Suprapubic skin (tissue), 4 donors: ENCODE measurements at places on chromosomes 11 and 22.

- H3K27ac ChIP-seq: no peak overlapping the region
- DNase-seq: no peak
- H3K36me3 ChIP-seq: no peaks in the 10 kb centered on the region
- no peaks in the 10 kb centered on the region for H3K4me1 ChIP-seq
Observed at GRCh38 chr11:126840201-126840886, 160.2 kb downstream of the KIRREL3 start.

DNA sequence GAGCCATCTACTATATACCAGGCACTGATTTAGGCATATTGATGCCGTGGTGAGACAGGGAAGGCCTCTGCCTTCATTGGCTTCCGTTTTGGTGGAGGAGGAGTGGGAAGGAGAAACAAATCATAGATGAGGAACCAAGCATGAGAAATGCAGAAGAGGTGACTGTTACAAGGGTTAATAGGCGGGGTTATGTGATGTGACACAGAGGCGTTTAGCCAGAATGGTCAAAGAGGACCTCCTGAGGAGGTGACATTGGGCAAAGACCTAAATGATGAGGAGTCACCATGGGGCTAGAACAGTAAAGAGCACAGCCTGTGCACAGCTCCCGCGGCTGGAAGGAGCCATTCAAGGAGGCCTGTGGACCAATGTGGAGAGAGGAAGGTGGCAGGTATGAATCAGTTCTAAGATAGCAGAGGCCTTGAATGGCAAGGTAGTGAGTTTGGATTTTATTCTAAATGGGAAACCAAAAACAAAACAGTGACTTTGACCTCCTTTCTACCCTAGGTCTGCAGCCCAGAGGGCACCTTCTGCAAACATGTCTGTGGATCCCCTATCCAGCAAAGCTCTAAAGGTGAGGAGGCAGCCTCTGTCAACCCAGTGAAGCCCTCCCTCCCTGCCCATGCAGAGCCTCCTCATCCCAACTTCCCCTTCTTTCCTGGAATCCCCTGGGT, 11.7 kb downstream of the MAFF start:
- H3K27ac ChIP-seq: peak overlapping the region; percentile 49
- peaks cover 3% of the 10 kb centered on the region for H3K36me3 ChIP-seq
- H3K4me1 ChIP-seq: peaks cover 24% of the 10 kb centered on the region
- no peak for DNase-seq
- H3K27me3 ChIP-seq: no peaks in the 10 kb centered on the region
- H3K4me3 ChIP-seq: no peak overlapping the region

GRCh38 chr11:19957294-19957943, 202.9 kb downstream of the DBX1 start:
- no peak overlapping the region for H3K4me3 ChIP-seq
- DNase-seq: no peak
- H3K27ac ChIP-seq: no peak overlapping the region
- H3K4me1 ChIP-seq: peaks cover 4% of the 10 kb centered on the region
- no peaks in the 10 kb centered on the region for H3K36me3 ChIP-seq

- peaks cover 35% of the 10 kb centered on the region for H3K4me1 ChIP-seq
- H3K27me3 ChIP-seq: no peaks in the 10 kb centered on the region
- H3K27ac ChIP-seq: peak overlapping the region; percentile 98
- peak overlapping the region; percentile 76 for H3K4me3 ChIP-seq
- no peak for DNase-seq
- H3K36me3 ChIP-seq: peaks cover 35% of the 10 kb centered on the region
Observed at GRCh38 chr11:64778223-64778472, 194 bp downstream of the SF1 start.

DNA sequence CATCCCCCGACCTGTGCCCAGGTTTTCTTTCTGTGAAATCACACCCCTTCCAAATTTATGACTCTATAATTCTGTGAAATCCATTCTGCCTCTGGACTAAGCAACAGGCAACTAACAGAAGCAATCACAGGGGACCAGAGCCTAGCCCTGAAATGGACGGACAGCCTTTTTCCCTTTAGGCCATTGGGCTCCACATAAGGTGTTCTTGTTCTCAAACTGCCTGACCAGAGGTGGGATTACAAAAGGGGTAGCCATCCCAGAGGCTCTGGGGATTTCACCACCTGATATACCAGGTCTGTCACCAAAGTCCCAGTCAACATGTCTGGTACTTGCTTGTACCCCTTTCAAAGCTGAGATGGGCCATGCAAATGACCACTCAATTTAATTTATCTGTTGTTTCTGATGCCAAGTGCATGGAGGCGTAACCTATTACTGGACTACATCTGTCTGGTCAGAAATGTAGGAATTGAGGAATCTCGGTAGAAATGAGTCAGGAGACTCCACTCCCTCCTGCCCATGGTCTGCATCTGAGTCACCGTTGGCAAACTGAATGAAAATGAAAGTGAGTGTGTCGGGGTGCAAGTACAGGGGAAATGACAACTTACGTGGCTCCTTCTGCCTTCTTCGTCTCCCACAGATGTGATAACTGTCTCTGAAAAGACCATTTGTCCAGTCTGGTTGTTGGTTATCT, 10.2 kb downstream of the DKK3 start:
- no peaks in the 10 kb centered on the region for H3K36me3 ChIP-seq
- DNase-seq: peak; percentile 35
- H3K27me3 ChIP-seq: no peaks in the 10 kb centered on the region
- no peak overlapping the region for H3K27ac ChIP-seq
- peaks cover 41% of the 10 kb centered on the region for H3K4me1 ChIP-seq

GRCh38 chr22:41920271-41920976, 5.5 kb upstream of the SHISA8 start:
- peaks cover 23% of the 10 kb centered on the region for H3K4me1 ChIP-seq
- no peak for DNase-seq
- peak overlapping the region; percentile 52 for H3K4me3 ChIP-seq

DNA sequence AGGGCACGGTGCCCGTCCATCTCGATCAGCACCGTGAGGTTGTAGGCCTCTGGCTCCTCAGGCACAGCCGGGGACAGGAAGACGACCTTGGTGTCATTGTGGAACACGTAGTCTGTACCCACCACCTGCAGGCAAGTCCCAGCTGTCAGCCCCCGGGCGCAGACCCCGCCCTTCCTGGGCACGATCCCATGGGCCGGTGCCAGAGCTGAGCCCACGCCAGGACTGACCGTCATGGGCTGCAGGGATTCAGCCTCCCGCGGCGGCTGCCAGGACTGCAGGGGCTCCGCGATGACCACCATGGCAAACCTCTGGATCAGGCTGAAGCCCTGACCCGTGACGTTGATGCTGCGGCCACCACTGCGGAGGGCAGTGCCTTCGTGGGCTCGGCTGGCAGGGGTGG, 11.8 kb upstream of the MAPK11 start:
- no peaks in the 10 kb centered on the region for H3K27me3 ChIP-seq
- peaks cover 15% of the 10 kb centered on the region for H3K4me1 ChIP-seq
- no peak for DNase-seq
- H3K27ac ChIP-seq: peak overlapping the region; percentile 66

DNA sequence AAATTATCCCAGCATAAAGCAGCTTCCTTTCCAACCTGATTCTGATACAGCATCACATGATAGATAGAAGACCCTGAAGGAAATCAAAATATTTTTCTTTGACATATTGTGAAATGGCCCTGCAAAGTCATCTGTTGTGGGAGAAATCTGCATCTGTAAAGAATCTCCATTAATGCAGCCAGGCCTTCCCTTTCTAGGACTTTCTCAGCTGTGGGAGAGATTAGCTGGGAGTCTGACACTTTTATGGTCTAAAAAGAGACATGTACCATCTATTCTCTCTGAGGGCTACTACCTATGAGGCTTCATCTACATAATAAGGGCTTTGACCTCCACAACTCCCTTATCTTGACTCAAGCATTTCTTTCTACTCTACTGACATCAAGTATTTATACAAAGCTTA, 238.1 kb downstream of the SWAP70 start:
- H3K4me3 ChIP-seq: no peak overlapping the region
- H3K4me1 ChIP-seq: peaks cover 14% of the 10 kb centered on the region
- DNase-seq: no peak
- H3K27ac ChIP-seq: no peak overlapping the region

DNA sequence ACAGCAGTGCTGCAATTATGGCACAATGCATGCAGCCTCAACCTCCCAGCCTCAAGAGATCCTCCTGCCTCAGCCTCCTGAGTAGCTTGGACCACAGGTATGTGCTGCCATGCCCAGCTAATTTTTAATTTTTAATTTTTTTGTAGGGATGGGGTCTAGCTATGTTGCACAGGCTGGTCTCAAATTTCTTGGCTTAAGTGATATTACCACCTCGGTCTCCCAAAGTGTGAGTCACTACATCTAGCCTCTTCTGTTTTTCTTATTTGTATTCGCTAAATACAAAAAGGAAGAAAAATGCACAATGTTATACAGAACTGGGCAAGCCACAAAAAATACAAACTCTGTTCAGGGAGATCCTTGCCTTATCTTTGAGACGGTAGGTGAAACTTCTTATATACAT, 62.1 kb downstream of the DDI1 start:
- no peaks in the 10 kb centered on the region for H3K27me3 ChIP-seq
- H3K36me3 ChIP-seq: no peaks in the 10 kb centered on the region
- no peak overlapping the region for H3K27ac ChIP-seq
- no peak for DNase-seq

DNA sequence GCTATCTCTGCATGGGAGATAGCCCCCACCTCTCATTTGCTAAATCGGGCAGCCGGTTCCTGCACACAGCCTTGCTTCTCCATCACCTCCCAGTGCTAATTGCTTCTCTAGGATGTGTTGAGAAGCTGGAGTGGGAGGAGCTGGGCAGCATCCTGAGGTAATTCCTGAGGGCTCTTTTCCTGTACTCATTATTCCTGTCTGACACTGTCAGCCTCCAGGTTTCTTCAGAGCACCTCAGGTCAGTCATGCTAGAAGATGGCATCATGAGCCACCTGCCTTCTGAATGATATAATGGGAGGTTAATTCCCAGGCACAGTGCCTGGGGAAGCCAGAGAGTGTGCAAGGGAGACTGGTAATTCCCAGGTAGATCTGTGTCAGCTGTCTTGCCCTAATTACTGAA, 133.0 kb downstream of the RAB38 start:
- no peak overlapping the region for H3K27ac ChIP-seq
- no peaks in the 10 kb centered on the region for H3K36me3 ChIP-seq

- no peak overlapping the region for H3K27ac ChIP-seq
- no peak for DNase-seq
- no peaks in the 10 kb centered on the region for H3K27me3 ChIP-seq
Observed at GRCh38 chr11:128318856-128319474, 268.4 kb downstream of the ETS1 start.

GRCh38 chr11:67082071-67082791, 25.6 kb downstream of the RHOD start:
- peaks cover 38% of the 10 kb centered on the region for H3K4me1 ChIP-seq
- H3K27me3 ChIP-seq: no peaks in the 10 kb centered on the region
- H3K27ac ChIP-seq: peak overlapping the region; percentile 34
- DNase-seq: no peak
- H3K4me3 ChIP-seq: peak overlapping the region; percentile 19
- no peaks in the 10 kb centered on the region for H3K36me3 ChIP-seq

GRCh38 chr22:39658367-39658766, 87.8 kb downstream of the CACNA1I start:
- no peak for DNase-seq
- H3K4me3 ChIP-seq: no peak overlapping the region
- peaks cover 87% of the 10 kb centered on the region for H3K27me3 ChIP-seq
- H3K4me1 ChIP-seq: peaks cover 12% of the 10 kb centered on the region

DNA sequence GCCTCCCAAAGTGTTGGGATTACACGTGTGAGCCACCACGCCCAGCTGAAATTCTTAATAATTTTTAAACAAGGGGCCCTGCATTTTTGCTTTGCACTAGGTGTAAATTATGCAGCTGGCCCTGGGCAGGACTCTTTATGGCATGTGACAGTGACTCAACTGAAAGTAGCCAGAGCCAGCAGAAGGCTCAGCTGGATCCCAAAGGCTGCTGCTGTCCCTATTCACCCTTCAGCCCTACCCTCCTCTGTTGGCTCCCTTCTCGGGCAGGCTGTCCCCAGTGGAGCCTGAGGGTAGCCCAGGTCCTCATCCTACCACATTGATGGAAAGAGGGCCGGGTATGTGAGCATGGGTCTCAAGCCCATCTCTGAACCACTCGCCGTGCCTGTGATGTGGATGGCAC, 45.6 kb downstream of the CD82 start:
- peaks cover 36% of the 10 kb centered on the region for H3K36me3 ChIP-seq
- no peak overlapping the region for H3K4me3 ChIP-seq
- H3K27ac ChIP-seq: no peak overlapping the region
- peaks cover 33% of the 10 kb centered on the region for H3K4me1 ChIP-seq
